Ureter (tissue), 1 donor: ENCODE measurements at places on chromosomes 5 and 9. TPM values are rescaled to one million over a fixed set of nuclear protein-coding genes. Genes with fewer than 3 reads are reported as not detected.

GRCh38 chr5:51385216-51385615, 2.0 kb downstream of the ISL1 start:
- DNase-seq = no peak

GRCh38 chr5:58009754-58010153, 450.1 kb downstream of the PLK2 start:
- DNase-seq = no peak

- no peak for DNase-seq
These were observed 4.1 kb downstream of the PAX5 start for GRCh38 chr9:37029776-37030610.

DNA sequence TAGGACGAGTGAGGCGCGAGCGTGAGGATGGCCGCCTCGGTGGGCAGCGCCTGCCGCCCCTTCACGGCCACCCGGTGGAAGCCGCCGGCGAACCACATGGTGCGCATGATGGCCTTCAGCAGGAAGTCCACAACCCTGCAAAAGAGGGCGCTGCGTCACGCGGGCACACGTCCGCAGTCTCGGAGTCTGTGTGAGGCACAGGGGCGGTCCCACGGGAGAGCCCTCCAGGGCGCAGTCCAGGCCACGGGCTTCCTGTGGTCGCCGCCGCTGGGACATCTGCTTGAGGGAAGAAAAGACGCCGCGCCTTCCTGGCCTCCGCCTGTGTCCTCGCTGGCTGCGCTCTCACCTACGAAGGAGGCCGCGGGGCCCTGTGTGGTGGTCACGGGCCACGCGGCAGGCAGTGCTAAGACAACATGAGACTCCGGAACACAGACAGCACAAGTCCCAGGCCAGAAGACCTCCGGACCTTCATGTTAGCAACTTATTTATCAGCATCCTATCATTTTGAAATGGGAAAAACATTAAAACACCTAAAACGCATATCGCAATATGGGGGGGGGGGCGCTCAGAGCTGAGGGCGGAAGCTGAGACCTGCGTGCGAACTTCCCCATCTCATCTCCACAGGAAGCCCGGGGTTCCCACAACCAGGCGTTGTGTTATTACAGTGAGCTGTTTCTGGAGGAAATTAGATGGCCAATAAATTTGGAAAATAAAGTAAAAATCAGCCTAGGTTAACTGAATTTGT, 28.8 kb downstream of the LPCAT1 start:
- DNase-seq = no peak

DNA sequence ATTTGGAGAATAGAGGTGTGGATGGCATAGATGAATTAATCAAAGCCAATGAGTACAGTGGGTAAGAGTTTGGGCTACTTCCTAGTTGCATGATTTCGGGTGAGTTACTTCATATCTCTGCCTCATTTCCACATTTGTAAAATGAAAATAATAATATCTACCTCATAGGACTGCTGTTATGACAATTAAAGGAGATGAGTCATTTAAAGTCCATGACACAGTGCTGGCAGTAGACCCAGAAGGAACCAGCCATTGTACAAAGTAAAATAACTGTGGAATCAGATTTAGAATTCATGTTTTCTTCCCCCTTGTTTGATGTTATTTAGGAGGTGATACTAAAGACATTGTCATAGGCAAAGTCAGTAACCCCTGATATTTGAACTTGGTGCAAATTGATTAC, 139.5 kb upstream of the SLC27A6 start:
- DNase-seq = no peak

Gene PCDHGB2
- total RNA-seq = 4.3 TPM

Gene OR1B1
- 0.39 TPM for total RNA-seq

Gene PPIC
- 39.2 TPM for total RNA-seq
